GM20000 (cell line): ENCODE measurements at places on chromosomes 2 and 18.
A peak's percentile ranks its signal among the peaks of the same experiment; 100 is the strongest.

DNA sequence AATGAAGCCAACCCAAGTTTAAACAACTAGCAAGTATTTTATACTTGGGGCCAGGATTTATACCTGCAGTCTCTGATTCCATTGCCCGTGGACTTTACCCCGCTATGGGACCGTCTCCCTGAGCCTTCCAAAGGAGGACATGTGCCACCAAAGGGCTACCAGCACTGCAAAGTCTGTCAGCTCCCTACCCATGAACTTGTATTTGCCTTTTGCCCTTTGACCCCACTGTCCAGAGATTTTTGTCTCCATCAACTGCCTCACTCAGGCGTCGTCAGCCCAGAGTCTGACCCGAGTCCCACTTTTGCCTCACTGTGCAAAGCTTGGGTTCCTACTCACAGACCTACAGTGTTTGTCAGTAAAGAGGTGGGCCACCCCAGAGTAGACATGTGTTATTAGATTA is 40.6 kb downstream of the B3GNT2 start:
- DNase-seq, result no peak

DNA sequence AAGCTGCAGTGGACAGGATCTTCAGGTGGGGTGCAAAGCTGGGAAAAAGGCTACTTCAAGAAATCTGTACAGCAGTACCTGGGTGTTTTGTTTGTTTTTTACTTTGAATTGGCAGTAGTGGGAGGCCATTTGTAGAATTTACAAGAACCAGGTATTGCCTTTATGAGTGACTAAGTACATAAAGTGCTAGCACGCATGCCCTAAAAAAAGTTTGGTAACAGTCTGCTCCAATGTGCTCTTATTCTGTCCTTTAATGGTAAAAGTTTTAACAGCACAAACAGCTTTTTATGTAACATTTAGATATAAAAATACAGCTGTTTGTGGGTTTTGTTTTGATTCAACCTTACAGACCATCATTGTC is 17.2 kb downstream of the REV1 start:
- DNase-seq, result no peak

- no peak for DNase-seq
These were observed 28.0 kb upstream of the LTBP1 start for GRCh38 chr2:32918774-32919173.

GRCh38 chr2:229463841-229464346 is 192.8 kb upstream of the PID1 start:
- DNase-seq, result no peak

- no peak for DNase-seq
These were observed 429.4 kb downstream of the ERBB4 start for GRCh38 chr2:212109217-212109616.

DNA sequence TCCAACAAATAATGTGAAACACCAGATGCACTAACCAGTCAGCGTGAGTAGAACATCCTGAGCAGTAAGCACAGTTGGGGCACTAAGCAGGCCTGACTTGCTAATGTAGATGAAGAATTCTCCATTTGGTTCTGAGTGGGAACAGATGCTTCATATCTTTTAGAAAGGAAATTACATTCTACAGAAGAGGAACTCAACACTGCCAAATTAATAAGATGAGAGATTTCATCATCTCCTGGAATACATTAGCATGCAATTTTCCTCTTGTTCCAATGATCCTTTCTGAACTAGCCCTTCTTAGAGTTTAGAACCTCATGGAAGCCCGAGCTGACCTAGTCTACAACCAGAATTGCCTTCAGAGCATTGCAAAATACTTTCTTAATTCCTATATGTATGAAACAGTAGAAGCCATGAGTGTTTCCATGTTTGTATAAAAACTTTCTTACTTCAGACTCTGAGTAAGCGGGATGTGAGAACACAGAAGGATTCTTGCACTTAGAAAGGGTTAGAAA is 34.8 kb downstream of the COL5A2 start:
- no peak for DNase-seq

DNA sequence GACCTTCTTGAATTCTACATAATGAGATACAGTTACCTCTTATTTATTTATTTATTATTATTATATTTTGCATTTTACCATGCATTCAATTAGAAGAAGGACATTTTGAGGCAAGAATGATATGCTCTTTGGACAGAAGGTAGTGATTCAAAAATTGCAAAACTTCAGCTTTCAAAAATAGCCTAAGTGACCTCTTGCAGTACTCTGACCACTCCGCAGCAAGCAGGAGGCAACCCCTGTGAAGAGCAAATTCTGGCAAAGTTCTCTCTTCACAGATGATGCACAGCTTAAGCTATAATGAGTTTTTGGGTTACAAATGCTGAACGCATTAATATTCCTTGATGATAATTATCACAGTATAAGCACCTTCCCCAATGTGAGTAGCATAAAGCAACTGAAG is 170.0 kb downstream of the ZNF521 start:
- DNase-seq, result no peak

- DNase-seq, result no peak
These were observed 58.1 kb downstream of the IL1R2 start for GRCh38 chr2:102049756-102050443.

DNA sequence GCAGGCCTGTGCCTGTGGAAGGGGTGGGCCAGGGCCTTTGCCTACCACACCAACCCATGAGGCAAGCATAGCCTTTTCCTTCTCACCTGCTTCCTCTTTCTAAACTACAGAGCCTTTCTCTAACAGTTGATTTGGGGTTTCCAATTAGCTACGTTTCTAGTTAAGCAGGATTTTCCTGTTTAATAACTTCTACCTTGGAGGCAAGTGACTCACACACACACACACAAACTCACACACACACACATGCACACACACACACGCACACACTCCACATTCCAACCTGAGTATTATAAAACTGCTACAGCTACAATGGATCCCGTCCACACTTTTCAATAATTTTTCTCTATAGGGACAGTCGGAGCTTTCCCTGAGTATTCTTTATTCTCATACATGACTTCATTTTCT is 84.9 kb downstream of the SOX11 start:
- DNase-seq, result no peak

DNA sequence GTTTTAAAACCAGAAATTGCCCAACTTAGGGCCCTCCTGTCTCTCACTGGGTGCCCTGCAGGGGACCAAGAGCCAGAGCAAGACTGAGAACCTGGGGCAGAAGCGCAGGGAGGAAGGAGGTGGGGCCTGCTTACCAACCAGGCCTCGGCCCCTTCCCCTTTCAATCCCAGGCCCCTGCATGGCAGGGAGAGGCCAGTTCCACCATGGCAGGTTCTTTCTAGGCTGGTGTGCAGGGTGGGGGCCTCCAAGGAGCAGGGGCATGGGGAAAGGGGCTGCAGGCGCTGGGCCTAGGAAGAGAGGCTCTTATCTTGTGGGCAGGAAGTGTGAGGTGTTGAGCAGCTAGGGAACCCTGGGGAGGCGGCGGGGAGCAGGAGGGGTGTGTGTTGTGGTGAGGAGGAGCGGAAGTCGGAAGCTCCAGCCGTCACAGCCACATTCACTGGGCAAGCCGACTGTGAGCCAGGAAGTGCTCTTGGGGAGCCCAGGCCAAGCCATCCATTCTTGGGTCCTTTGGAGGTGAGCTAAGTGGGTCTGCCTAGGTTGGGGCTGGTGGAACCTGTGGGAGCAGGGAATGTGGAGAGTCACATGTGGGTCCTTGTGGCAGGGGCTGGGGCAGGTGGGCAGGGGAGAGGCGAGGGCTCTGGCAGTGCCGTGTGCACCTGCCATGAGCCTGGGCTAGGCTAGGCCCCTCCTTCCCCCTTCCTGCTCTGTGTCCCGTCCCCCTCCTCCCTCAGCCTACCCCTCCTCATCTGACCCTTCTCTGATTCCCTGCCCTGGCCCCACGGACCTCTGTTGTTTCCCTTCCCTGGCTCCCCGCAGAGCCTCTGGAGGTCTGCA is at the start of gene PSD4:
Gene PSD4, plus strand, starts transcription at position 430 of the 834 bp plus-strand sequence. CDS start 8,486 bp downstream, outside the sequence.
- peak; percentile 87 for DNase-seq

- DNase-seq, result no peak
These were observed 1077.9 kb upstream of the PIK3C3 start for GRCh38 chr18:40877096-40877495.

DNA sequence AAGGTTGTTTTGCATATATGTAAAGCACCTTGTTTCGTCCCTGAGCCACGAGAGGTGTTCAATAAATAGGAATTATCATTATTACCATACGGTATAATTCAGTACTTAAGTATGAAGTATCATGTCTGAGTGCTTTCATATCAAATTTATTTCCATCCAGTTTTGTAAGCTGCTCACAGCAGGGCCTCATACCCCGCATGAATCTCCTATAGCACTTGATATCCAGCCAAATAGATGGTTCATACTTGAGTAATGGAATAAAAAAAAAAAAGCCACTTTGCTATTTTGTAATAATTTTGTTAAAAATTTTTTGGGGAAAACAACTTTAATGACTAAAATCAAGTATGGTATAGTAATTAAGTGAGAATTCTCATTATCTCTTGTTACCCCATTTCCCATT is 160.8 kb upstream of the NOSTRIN start:
- no peak for DNase-seq

GRCh38 chr2:45750484-45750883 is 99.0 kb downstream of the PRKCE start:
- DNase-seq, result no peak

DNA sequence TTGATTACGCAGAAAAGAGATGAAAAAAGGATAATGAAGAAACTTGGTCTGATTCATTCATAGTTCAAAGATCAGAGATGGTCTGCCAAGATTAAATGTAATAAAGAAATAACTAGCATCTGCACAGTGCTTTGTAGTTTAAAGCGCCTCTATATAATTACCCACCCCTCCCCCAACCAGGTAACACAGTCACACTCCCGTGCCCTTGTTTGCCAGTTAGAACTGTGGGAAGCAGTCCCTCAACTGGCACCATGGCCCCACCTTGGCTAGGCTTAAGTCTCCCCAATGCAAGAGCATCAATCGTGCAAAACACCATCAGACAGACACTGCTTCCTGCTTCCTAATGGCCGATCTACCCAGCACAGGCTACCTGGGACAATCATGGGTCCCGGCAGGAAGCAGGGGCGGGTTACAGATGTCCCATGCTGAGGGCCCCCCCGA is 11.6 kb downstream of the ADCY3 start:
- no peak for DNase-seq

GRCh38 chr18:26721854-26722564 is 143.5 kb downstream of the AQP4 start:
- no peak for DNase-seq

- no peak for DNase-seq
These were observed 65.9 kb upstream of the SLC16A14 start for GRCh38 chr2:230134496-230135129.

DNA sequence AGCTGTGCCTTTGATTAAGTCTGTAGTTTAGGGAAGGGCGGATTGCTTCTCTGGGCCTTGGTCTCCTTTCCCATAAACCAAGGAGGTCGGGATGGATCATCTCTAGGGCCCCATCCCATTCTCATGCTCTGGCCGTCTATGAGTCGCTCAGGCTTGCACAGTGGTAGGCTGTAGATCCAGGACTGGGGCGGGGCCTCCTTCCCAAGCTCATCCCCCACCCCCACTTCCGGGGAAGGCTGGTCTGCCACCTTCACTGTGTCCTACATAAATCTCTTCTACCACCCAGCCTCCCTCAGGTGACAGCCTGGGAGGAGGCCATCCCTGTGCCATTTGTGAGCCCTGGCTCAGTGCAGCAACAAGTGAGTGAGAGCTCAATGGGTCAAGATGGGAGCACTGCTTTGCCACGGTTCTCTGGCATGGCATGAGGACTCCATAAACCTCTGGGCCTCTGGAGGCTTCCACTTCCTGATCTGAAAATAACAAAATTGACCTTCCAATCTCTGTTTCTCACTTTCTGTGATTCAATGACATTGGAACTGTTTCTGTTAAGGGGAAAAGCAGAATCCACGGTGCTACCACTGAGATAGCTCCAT is 68.5 kb downstream of the SUMO1 start:
- no peak for DNase-seq

- DNase-seq, result no peak
These were observed 664.8 kb downstream of the DCC start for GRCh38 chr18:53004798-53005197.

DNA sequence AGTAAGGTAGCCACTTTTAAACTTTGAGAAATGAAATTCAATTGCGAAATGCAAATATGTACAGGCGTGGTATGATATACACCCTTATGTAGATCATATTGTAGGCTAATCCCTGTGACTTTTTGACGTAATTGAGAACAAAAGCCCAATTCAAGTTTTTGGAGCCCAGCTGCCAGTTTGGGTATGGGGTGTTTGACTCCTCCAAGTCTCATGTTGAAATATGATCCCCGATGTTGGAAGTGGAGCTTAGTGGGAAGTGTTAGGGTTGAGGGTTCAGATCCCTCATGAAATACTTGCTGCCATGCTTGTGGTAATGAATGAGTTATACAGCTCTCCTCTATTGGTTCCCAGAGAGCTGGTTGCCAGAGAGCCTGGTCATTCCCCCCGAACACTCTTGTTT is 1666.8 kb downstream of the SUCLG1 start:
- no peak for DNase-seq

GRCh38 chr18:24846138-24846537 is 385.7 kb downstream of the HRH4 start:
- DNase-seq, result no peak

GRCh38 chr2:189782221-189782671 is 1.9 kb downstream of the ORMDL1 start:
- no peak for DNase-seq

- no peak for DNase-seq
These were observed 186.0 kb downstream of the AFF3 start for GRCh38 chr2:99956232-99957030.

DNA sequence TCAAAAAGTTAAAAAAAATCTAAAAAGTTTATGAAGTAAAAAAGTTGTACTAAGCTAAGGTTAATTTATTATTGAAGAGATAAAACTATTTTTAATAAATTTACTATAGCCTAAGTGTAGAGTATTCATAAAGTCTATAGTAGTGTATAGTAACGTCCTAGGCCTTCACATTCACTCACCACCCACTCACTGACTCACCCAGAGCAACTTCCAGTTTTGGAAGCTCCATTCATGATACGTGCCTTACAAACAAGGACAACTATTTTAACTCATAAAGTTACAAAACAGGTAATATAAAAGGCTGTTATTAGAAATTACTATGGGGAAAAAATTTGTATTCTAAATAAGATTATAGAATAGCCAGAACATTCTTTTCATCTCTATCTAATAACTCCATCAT is 158.9 kb upstream of the FN1 start:
- DNase-seq, result no peak

DNA sequence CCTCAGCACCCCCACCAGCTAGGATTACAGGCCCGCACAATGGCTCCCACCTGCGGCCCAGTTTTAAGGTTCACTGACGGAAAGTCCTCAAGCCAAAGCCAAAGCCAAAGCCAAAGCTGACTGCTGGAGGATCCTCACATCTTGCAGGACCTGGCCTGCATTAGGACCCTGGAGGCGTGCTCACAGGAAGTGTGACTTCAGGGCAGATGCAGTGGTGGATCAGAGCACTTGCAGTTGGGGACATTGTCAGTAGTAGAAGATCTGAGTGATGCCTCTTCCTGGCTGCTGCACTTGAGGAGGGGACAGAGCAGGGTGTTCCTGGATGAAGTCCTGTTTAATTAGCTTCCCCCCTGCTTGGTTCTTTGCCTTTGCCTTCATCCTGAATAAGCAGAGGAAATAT is 69.0 kb upstream of the ALPP start:
- no peak for DNase-seq

DNA sequence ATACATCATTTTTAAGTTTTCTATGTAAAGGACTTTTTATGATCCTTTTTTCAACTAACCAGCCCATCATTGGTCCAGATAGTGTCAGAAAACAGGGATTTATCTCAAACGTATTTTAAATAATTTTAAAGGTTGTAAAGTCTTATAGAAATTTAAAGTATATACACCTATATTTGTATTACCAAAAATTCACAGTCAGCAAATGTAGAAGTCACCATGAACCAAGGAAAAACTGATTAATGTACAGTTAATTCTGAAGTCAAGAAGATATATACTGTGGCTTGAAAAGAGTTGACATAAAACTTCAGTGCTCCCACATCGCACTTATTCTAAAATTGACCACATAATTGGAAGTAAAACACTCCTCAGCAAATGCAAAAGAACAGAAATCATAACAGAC is 52.4 kb upstream of the MAP2 start:
- no peak for DNase-seq
